T-helper 2 cell (primary cell): ENCODE measurements at places on chromosomes 1 and 21.

GRCh38 chr21:15278279-15278678 lies 213.5 kb upstream of the NRIP1 start:
- DNase-seq: no peak

GRCh38 chr1:178724728-178725465 lies at the start of gene RALGPS2:
Gene RALGPS2 (plus strand): TSS chr1:178725244. CDS start chr1:178776765, 51,521 bp downstream.
- DNase-seq: peak; percentile 9

- no peak for DNase-seq
These were observed 194.9 kb downstream of the HIVEP3 start for GRCh38 chr1:41723786-41724185.

DNA sequence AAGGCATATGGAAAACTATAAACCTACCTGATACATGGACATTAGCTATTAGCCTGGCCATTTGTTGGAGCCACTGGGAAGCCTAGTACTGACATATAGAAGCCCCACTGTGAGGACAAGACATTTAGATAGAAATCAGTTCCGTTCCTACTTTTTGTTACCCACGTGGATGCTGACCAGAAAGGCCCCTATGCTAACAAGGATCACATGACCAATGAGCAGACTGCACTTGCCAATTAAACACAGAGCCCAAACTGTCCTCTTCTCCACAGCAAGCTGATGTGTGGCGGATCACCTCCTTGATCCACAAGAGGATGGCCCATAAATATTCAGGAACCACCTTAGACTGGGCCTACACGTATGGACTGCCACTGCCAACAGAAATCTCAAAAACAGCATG lies 11.2 kb upstream of the OR6K3 start:
- DNase-seq: no peak

GRCh38 chr1:160768295-160768657 lies 27.7 kb upstream of the LY9 start:
- peak; percentile 73 for DNase-seq

DNA sequence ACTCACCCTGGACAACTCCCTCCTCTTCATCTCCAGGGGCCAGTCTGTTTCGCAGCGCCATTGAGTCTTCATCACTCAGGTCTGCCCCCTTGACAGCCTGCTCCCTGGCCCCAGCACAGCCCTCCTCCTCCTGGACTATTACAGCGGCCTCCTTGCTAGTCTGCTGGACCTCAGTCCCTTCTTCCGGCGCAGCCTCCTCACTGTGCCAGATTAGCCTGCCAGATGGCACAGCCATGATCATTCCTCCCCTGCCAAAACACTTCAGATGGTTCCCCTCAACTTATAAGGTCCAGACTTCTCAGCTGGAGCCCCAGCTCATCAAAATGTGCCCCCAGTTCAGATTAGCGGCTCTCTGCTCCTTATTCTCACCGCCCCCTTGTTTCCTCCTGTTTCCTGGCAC lies 7.0 kb upstream of the CELSR2 start:
- DNase-seq: no peak

DNA sequence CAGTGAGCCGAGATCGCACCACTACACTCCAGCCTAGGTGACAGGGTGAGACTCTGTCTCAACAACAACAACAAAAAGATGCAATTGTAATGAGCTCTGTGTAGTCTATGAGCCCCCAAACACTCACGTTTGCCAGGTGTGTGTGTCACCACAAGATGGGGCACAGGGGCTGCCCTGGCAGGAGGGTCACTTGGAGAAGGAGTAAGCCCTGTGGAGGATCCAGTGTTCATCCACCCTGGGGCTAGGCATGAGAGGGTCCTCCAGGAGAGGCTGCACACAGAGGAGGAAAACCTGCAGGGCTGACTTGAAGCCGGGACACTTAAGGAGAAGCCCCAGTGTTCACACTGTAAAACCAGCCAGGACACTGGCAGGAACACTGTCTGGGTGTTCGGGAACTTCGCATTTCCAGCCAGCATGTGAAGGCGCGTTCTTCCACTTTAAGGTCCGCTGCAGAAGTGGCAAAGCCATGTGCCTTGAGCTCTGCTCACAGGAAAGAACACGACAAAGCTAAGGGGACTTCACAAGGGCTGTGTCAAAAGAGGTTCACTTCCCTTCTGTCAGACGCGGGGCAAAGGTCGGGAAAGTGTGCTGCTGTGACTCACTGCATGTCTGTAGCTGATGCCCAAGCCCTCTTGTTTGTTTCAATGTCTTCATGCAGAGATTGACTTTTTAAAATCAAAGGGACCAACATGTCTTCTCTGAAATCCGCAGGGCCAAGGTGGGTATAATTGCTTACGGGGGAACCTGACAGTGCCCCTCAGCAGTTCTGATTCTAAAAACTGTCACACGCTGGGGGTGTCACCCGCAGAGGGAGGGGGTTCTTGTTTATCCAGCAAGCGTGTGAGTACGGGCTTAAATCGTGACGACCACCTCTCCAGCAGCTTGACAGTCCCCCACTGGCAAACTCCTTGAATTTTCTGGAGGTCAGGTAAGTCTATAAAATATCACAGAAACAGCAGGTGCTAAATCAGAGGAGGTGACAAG lies 102.8 kb downstream of the RIPK4 start:
- DNase-seq: no peak

DNA sequence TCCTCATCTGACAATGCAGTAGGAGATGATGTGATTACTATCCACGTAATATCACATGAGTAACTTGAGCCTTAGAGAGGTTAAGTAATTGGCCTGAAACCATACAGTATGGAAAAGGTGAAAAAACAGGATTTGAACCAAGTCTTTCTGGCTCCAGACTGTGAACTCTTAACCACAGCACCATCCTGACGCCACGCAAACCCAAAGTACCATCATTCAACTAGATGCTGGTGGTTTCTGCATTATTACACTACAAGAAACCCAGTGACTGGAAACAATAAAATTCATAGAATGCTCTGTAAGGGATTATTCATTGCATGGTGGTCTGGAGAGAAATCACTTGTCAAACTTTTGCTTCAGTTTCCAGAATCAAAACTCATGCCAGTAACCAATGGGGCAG lies 90.7 kb downstream of the MAB21L3 start:
- DNase-seq: no peak

DNA sequence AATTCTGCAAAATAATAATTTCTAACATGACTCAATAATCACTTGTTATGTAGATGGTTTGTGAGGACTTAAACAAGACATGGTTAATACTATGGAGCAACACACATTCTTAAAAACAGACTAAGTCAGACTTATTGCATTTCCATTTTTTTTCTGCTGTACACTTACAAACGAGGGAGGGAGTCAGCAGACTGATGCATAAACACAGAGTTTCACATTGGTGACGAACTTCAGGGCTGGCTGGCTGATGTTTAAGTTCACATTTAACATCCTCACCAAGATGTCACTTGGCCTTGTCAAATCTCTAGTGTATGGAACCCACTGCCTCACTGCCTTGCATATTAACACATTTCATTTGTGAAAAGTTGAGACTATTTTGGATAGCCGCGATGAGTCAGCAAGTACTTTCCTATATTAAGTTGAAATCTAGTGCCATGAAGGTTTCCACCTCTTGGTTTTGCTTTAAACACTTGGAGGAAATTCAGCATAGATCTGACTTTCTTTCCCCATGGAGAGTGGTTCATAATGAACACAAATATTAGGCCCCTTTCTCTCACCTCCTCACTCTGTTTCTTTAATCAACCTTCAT lies 337.5 kb upstream of the RUNX1 start:
- DNase-seq: no peak

GRCh38 chr1:910311-910880 lies 13.3 kb upstream of the SAMD11 start:
- peak; percentile 8 for DNase-seq

DNA sequence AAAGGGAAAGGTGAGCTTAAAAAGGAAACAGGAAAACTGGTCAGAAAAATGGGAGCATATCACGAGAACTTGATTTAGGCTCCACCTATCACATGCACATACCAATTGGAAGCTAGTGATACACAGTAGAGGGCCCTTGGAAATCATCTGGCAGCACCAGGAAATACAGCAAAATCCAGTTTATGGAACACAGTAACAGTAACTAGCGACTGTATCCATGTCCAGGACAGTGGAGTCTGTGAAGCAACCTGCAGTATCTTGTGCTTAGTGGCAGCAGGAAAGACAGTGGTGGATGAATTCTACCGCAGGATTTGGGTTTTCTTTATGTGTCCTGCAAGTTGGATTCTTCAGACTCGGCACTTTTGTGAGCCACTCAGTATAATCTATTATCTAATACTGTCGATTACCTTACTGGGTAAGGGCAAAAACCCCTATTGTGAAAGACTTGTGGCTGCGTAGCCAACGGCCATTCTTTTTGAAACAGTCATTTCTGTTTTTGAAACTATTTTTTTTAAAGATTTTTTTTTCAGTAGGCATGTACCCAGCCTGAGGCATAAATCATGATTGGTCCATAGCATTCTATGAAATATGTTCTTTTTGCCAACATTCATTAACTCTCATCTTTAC lies 1.6 kb upstream of the KDM4A start:
- DNase-seq: no peak

- no peak for DNase-seq
These were observed 1652.2 kb downstream of the BRINP3 start for GRCh38 chr1:188825471-188825870.

DNA sequence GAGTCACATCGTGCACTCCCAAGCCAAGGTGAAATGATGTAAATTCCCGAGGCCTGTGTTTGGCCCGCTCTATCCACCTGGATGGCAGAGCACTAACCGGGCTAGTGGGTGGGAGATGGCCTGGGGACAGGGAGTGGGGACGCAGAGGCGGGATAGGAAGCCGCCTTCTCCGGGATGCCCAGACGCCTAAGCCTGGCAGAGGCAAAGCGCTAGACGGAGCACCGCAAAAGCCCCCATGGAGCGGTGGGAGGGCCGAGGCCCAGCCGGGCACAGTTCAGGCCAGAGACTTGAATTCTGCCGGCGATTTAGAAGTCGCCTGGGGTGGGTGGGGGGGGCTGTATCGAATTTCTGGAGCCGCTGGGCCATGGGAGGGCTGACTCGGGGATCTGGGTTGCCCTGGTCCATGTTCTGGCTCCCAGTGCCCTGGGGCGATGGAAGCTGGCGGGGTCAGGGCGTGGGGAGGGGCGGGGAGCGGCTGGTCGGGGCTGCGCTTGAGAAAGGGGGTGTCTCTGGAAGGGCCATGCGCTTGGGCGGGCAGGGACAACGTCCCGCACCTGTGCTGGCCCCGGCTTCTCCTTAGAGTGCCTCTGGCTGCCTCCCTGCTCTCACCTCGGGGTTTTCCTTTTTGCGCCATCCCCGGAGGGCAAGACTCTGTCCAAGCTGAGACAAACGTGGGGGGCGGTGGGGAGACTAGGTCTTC lies 28.0 kb downstream of the KIAA2013 start:
- DNase-seq: no peak

DNA sequence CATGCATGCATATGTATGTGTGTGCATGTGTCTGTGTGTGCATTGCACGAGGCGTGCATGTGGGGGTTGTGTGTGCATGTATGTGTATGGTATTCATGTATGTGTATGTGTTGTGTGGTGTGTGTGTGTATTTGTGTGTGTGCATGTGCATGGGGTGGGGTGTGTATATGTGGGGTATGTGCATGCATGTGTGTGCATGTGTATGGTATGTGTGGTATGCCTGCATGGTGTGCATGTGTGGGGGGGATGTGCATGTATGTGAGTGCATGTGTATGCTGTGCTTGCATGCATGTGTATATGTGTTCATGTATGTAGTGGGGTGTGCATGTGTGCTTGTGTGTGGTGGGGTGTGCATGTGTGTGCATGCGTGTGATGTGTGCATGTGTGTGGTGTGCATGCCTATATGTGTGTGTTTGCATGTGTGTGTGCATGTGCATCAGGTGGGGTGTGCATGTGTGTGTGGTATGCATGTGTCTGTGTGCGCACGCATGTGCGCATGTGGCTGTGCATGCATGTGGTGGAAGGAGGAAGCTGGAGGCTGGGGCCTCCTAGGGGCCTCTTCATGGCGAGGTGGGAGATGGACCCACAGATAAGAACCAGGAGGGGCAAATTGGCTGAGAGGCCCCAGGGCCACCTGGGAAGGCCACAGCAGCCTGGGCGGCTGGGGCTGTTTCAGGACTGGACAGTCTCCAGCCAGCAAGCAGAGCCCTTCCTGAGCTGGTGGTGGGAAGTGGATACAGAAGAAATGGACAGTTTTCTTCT lies 35.9 kb upstream of the ARF1 start:
- no peak for DNase-seq

- DNase-seq: no peak
These were observed 304.2 kb downstream of the CAMTA1 start for GRCh38 chr1:7089497-7089896.

DNA sequence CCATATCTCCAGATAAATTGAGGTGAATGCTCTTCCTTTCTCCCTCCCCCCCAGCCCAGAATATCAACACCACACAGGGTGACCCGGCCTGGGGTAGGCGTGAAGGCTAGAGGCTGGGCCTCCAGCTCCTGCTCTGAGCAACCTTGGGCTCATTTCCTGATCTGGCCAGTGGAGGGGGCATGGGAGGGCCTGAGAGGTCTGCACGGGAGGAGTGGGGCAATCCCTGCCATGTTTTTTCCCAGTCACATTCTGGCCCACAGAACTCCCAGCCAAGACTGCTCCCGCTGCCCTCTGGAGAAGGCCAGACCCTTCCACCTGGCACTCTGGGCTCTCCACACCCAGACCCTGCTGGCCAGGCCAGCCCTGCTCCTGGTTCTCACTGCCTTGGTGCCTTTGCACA lies 3.9 kb downstream of the CLDN19 start:
- no peak for DNase-seq

GRCh38 chr1:244865028-244865371 lies 657 bp upstream of the HNRNPU start:
- DNase-seq: no peak

GRCh38 chr1:192435704-192436103 lies 118.9 kb downstream of the RGS21 start:
- no peak for DNase-seq

- DNase-seq: no peak
These were observed 66.7 kb downstream of the COL18A1 start for GRCh38 chr21:45471525-45472221.

GRCh38 chr1:235429143-235429542 lies 61.9 kb downstream of the TBCE start:
- no peak for DNase-seq

- no peak for DNase-seq
These were observed 17.1 kb upstream of the A3GALT2 start for GRCh38 chr1:33338048-33338439.

DNA sequence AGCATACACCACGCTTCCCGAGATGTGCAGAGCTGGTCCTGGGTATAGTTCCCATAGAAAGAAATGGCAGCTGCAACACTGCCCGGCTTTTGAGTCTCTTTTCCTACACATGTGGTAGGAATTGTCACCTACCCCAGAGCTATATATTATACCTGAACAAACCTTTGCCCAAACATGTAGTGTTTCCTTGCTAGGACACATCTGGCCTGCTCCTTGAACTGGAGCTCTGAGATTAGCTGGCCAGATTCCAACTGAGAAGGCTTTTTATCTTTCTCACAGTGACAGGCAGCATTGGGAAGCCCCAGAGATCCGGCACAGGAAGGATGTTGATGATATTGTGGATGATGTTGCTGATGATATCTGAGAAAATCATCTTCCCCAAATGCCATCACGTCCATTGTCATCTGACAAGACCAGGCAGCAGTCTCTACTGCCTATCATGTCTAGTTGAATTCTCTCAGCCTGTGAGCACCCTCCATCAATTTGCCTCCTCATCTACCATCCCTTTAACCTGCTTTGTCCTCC lies 115.0 kb upstream of the SMYD2 start:
- no peak for DNase-seq
